SHP77 treated with DMSO at 0.1 percent for 48 hours (cell line): ENCODE measurements at places on chromosomes 4 and X.

DNA sequence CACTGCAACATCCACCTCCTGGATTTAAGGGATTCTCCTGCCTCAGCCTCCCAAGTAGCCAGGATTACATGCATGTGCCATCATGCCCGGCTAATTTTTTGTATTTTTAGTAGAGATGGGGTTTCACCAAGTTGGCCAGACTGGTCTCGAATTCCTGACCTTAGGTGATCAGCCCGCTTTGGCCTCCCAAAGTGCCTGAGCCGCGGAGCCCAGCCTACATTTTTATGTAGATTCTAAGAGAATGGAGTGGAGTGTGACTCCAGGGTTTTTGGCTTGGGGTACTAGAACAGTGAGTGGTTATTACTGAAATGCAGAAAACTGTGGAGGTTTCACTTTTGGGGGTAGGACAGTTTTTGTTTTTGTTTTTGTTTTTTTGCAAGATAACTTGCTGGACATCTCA, 806.0 kb downstream of the ADGRL3 start:
- no peak for DNase-seq

DNA sequence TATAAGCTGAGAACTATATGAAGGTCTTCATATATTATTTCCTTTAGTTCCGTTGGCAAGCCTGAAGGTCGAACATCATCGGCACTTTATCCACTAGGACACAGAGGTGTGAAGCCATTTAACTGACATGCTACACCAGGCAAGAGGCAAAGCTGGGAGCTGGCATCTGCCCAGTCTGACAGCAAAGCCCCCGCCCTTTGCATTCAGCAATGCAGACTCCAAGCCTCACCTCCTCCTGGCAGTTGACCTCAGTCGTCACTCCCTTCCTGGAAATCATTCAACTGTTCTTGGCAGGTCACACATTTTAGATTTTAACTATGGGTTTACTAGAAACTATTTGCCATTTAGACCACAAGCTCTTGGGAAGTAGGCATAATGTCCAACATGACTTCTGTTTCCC, 135.8 kb upstream of the FRG1 start:
- DNase-seq = no peak

GRCh38 chrX:94361241-94361640, 687.2 kb downstream of the FAM133A start:
- no peak for DNase-seq

DNA sequence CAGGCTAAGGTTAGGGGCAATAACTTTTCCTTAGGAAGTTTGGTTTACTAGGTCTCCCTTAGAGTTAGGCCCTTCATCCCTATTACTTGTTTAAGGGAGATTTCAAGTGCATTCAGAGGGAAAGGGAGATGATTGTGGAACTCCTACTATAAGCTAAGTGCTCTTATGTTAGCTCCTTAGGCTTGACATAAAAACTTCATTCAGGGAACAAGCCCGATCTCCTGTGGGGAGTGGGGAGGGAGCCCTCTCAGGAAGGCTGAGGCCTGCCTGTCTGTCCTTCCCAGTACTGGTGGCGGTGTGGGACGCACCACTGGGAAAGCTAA, 8.0 kb downstream of the KLF3 start:
- no peak for DNase-seq

- DNase-seq = no peak
Measured at GRCh38 chr4:182904211-182904761, 12.9 kb downstream of the DCTD start.

- DNase-seq = no peak
Measured at GRCh38 chr4:78362310-78362709, 189.3 kb upstream of the ANXA3 start.

GRCh38 chr4:153890761-153891160, 101.9 kb upstream of the SFRP2 start:
- no peak for DNase-seq

DNA sequence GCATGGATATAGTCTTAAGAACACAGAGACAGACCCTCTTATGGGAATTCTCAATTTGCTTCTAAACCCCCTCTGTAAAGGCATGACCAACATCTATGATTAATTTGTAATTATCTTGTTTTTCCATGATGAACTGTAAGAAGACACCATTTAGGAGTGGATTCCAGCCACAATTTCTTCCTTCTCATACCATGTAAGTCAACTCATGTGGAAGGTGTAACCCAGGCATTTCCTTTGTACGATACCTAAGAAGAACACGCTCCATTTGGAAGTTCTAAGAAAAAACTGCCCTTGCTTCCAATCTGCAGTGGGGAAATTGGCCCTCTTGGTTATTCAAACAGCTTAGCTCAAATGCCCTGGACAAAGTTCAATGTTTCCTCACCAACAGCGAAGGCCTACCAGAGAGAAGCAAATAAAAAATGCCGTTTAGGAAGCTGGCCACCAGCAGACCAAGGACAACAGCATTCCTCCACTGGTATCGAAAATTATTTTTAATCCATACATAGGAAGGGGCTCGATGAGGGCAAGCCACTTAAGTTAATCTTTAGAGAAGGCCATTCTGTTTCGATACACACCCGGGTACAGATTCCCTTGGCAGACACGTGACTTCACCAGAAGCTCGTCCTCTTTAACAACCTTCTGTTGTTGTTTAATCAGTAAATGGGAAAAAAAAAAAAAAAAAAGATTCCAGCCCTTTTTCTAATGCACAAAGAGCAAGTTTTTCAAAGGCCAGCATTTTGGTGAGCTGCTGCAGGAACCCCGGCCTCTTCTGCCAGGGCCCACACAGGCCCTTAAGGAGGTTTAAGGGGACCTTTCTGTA, 2.6 kb downstream of the DHRSX start:
- DNase-seq = no peak

GRCh38 chr4:126558596-126558995, 1074.2 kb upstream of the INTU start:
- DNase-seq = no peak

DNA sequence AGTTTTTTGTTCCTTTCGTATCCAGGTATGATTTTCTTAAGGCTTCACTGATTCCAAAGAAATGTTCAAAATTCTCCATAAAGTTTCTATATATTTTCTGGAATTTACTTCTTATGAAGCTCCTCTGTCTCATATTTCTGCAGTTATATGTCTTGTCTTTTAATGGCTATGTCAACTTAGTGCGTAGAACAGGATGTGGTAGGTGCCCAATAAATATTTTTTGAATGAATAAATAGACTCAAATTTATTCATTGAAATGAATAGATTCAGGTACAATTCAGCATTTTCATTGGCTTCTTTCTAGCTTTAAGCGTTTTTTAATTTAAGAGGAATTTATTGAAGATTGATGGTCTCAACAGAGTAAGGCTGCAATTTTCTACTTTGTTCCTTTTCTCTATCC, 231.9 kb upstream of the BOD1L1 start:
- DNase-seq = no peak

- DNase-seq = no peak
Measured at GRCh38 chr4:174550541-174550940, 28.3 kb upstream of the HPGD start.

GRCh38 chrX:85622635-85623034, 243.2 kb upstream of the POF1B start:
- DNase-seq = no peak

DNA sequence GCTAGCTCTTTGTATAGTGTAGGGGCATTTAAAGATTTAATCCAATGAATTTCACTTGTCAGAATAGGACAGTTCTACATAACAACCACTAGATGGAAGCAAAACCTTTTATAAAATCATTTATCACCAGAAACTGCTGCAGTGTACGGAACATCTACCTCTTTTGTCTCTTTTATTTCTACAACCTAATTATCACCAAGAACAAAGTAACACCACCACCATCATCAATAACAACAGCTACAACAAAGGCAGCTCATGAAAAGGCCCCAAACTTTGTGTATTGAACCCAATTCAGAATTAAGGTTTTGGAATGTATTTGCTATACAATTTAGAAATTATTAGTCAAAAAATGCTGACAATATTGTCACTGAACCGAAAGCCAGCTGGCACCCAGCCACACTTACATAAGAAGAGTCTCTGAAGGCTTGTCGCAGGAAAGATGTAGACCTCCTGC, 260.9 kb upstream of the RPS6KA3 start:
- no peak for DNase-seq

GRCh38 chrX:9940421-9940820, 26.7 kb upstream of the CLDN34 start:
- no peak for DNase-seq

- no peak for DNase-seq
Measured at GRCh38 chr4:75985116-75985515, 5.6 kb downstream of the SDAD1 start.

GRCh38 chrX:134607523-134607922, 50.7 kb downstream of the PLAC1 start:
- no peak for DNase-seq

DNA sequence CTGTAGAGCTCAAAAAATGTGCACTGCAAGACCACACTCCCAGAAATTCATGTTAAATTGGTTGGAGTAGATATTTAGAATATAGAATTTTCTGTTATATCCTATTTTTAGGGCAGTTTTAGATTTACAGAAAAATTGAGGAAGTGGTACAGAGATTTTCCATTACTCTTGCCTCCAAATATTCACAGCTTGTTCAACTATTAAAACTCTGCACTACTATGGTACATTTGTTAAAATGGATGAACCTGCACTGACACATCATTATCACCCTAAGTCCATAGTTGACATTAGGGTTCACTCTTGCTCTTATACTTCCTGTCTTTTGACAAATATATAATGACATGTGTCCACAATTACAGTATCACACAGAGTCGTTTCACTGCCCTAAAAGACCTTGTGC, 1724.5 kb downstream of the C4orf33 start:
- DNase-seq = no peak

- peak; percentile 16 for DNase-seq
Measured at GRCh38 chrX:153820601-153821000, 9.7 kb downstream of the PDZD4 start.

DNA sequence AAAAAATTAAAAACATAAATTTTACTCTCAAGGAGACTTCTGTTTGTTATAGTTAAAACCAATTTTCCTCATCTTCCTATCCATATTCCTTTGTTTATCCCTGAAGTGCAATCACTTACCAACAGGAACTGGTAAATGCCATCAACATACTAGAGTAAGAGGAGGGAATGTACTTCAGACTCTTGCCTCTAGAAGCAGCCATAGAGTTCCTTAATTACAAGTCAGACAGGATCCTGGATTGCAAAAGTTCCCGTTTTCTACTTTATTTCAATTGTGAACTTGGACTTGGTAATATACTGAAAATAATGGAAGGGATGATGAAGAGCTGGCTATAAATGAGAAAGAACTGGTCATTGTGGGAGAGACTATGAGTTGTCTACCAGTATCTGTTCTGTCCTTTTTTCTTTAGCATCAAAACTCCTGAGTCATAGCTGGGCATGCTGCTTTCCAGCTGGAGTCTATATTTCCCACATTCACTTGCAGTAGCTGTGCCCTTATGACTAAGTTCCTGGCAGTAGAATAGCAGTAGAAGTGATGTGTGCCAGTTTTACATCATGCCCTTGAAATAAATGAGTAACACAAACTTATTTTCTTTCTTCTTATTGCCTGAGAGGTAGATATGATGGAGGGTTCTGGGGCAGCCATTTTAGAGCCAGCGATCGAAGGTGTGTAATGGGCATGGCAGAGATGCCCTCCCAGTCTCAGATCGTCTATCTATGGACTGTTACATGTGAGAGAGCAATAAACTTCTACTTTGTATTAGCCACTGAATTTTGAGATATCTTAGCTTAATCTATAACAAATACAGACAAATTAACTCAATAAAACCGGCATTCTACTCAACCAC, 26.8 kb upstream of the SPARCL1 start:
- no peak for DNase-seq
